Right hindlimb (tissue), 1 donor: ENCODE measurements at places on chromosomes 7 and 10.

DNA sequence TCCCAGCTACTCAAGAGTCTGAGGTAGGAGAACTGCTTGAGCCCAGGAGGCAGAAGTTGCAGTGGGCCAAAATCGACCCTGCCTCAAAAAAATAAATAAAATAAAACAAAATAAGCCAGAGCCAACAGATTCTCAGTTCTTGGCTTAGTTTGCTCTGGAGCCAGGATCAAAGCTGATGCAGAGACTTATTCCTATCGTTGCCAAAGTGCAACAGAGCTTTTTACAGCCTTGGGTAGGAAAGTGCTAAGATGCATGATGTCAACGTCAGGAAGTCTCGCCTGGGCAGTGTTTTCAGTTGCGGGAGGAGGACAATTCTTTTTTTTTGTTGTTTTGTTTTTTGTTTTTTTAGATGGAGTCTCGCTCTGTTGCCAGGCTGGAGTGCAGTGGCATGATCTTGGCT, 43.8 kb upstream of the CYTH3 start:
- DNase-seq, result no peak

DNA sequence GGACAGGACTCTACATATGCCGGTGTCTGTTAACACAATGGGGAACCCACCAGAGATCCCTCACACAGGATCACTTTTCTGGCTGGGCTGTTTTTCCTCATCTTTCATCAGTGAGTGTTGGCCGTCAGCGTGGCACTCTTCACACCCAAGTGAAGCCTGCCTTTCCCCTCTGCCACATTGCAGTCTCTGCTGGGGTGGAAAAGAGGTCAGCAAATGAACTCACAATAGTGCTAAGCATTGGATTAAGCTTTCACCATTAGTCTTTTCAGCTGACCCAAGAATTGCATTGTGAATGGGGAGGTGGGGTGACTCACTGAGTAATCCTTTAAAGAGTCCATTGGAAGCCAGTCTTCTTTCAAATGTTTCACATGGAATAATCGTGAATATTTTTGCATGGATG, 143.0 kb downstream of the KIAA1217 start:
- DNase-seq, result no peak

DNA sequence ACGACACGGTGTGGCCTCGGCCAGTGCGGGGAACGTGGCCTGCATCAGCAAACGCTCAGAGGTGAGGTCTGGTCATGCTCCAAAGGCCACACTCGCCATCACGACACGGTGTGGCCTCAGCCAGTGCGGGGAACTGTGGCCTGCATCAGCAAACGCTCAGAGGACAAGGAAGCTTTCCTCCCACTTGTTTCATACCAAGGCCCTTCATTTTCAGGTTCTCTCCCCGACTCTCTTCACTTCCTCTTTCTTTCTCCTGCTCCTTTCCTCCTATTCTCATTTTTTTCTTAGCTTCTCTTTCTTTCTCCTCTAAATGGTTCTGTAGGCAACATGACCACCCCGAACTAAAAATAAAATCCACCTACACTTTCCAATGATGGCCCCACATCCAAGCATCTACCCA, 384.4 kb upstream of the SHH start:
- DNase-seq, result no peak

GRCh38 chr10:133378251-133379096, 588 bp upstream of the PAOX start:
- peak; percentile 75 for DNase-seq

DNA sequence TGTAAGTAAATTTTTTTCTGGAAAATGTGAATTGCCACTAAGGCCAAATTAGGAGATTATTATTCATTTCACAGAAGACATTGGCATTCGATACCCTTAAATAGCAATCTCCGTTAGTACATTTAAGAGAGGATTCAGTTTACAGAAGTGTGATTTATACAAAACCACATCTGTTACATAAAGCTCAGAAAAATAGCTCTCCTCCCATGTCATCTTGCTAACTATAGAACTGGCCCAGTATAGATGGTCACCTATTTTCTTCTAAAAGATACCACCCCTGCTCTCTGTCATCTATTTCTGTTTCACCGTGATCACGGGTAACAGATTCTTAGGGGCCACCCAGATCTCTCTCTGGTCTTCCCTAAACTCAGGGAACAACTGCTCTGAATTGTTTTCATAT, 119.1 kb downstream of the HIP1 start:
- DNase-seq, result no peak

- DNase-seq, result no peak
Observed at GRCh38 chr7:124702385-124702784, 63.2 kb downstream of the GPR37 start.

DNA sequence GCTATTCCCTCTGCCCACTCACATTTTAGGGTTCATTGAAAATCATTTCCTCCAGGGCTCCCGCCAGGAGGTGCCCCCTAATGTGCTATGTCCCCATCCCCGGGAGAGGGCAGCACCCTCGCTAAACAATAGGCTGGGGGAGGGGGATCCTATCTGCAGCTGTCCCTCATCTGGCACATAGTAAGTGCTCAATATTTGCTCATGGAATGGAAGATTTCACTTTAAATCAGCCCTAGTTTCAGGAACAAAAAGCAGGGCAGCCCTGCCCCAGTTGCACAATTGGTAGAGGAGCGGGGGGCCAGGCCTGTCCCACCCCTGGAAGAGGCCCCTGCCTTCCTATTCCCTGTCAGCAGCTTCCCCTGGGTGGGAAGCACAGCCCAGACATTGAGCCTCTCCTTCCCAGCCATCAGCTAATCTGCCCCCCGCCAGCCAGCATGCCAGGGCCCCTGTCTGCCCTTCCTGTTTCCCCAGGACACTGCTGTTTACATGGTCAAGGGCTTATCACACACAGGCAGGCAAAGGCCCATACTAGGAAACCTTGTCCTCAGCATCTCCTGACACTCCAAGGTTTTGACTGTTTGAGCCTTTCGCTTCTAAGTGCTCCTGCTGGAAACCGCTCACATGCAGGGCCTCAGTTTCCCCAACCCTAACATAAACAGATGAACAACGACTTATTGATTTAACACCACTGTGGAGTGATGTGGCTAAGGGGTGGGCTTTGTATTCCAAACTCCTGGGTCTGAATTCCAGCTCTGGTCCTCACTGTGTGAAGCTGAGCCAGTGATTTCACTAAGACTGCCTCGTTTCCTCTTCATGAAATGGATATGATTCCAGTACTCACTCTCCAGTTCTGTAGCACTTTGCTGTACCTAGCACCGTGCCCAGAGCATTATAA, 130.7 kb upstream of the ZMIZ1 start:
- no peak for DNase-seq

DNA sequence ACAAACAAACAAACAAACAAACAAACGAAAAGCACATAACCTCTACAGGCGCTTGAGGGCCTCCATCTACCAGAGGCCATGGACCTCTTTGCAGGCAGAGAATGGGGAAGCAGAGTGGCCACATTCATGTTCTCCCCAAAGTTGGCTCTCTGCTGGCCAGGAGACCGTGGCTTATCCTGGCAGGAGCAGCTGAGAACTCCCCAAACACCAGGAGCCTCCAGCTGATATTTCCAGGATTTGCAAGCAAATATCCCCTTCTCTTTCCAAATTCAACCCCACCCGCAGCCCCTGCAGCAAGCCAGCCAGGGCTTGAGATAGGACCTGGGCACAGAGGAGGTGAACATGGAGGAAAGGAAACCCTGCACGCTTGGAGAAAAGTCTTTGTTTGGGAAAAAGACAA, 240.0 kb downstream of the SKAP2 start:
- no peak for DNase-seq

GRCh38 chr10:86899132-86899531, 58.3 kb downstream of the MMRN2 start:
- DNase-seq, result no peak

- no peak for DNase-seq
Observed at GRCh38 chr10:62348029-62348428, 26.1 kb upstream of the ZNF365 start.

- DNase-seq, result no peak
Observed at GRCh38 chr7:132388688-132389087, 187.6 kb downstream of the PLXNA4 start.

- DNase-seq, result peak; percentile 67
Observed at GRCh38 chr10:69757553-69758309, 44.0 kb upstream of the COL13A1 start.
